ENCODE measurements at places on chromosomes 2 and 18.

- no peak for DNase-seq
Observed at GRCh38 chr2:132811148-132811915, 141.3 kb upstream of the LYPD1 start.

DNA sequence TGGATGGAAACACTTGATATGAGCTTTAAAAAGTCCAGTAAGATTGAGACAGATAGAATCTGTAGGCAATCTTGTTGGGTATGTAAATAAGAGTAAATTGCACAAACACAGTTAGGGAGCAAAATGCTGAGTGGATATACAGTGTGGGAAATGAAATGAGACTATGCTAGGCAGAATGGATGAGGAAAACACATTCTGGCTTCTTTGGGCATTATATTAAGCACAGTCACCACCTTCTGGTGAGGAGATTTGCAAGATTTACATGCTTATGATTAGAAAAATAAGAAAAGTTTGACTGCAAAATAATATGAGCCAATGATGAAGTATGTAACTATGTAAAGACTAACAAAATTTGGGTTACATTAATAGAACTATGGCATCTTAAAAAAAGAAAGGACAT lies 2165.0 kb upstream of the CELF4 start:
- no peak for DNase-seq

DNA sequence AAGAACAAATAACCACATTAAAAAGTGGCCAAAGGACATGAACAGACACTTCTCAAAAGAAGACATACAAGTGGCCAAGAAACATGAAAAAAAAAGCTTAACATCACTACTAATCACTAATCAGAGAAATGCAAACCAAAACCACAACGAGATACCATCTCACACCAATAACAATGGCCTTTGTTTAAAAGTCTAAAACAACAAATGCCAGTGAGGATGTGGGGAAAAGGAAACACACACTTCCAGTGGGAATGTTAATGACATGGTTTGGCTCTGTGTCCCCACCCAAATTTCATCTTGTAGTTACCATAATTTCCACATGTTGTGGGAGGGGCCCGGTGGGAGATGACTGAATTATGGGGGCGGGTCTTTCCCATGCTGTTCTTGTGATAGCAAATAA lies 147.1 kb downstream of the GALNT1 start:
- no peak for DNase-seq

DNA sequence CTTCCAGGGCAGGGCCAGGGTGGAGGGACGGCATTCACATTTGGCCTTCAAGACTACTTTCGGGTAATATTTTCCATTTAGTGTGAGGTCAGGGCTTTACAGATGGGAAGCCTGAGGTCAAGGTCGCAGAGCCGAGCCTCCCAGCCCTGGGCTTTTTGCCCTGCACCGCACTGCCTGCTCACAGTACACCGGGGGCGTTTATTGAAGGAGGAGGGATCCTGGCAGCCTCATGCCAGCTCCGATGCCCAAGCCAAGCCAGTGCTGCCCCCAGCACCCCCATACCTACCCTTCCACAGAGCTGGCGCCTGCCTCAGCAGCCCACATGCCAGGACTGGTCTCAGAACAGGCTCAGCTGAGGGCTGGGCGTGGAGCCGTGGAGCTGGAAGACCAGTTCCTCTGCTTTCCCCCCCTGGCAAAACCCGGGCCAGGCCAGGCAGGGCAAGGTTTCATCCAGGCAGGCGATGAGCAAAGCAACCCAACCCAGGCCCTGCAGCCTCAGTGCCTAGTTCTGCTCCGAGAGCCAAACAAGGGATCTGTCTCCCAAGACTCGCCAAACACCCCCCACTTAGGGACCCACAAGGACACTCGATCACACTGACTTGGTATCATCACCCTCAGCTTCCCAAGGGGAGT lies 11.9 kb downstream of the SDC1 start:
- no peak for DNase-seq

DNA sequence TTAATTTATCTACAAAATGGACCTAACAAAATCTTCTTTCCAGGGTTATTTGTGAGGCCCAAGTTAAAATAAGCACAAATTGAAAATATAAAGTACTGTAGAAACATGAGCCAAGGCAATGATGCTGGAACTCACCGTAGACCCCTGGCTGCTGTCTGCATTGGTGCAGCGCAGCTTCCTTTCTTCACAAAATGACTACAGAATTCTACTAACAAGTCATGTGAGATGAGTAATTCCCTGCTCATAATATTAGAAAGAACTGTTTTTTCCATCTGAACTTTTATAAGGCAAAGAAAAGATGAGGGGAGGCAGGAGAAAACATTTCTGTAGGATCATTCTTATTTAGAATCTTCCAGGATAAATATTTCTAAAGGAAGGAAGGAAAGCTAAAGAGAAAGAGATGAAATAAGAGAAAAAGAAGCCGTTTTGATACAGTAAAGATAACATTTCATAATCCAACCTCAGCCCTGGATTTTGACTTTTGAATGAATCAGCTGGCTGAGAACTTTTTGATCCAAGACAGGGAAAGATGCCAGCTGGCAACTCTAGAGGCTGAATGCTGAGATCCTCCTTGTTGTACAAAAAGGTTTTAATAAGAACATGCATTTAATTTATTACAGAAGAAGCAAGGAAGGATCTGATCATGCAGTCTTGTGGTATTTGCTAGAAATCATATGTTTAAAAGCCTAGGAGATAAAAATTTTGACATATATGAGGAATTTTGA lies 183.9 kb upstream of the KLHL14 start:
- DNase-seq: no peak

- no peak for DNase-seq
Observed at GRCh38 chr2:216492597-216493333, 5.9 kb upstream of the RPL37A start.

DNA sequence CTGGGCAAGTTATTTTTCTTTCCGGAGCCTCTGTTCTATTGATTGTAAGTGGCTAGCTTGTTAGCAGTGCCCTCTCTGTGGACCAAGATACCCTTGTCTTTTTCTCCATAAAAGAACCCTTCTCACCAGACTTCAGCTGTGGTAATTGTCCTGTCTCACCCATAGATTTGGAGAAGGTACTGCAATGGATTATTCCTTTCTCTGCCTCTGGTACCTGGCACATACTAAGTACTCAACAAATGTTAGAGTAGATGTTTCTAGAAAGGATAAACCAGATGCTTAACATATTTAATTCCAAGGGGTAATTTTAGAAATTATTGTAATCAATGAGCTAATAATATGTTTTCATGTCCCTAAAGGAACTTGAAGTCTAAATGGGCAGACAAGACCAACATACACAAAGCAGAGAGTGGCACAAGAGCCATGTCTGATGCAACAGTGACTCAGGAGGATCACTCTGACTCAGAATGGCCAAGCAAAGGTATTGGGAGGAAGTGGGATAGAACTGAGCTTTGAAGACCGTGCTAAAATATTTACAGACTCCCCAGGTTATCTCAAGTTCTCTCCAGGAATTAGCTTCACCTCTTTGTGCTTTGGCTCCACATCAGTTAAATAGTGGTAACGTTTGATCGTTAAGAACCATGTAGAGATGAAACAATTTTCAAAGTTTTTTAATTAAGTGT lies 129.7 kb upstream of the OSR1 start:
- no peak for DNase-seq

- DNase-seq: no peak
Observed at GRCh38 chr18:45725336-45725735, 1.4 kb downstream of the SLC14A1 start.

- no peak for DNase-seq
Observed at GRCh38 chr2:158795195-158795924, at the start of gene DAPL1. Gene DAPL1, plus strand, starts transcription at chr2:158795317. Its CDS starts 56 bp downstream, at chr2:158795373.

DNA sequence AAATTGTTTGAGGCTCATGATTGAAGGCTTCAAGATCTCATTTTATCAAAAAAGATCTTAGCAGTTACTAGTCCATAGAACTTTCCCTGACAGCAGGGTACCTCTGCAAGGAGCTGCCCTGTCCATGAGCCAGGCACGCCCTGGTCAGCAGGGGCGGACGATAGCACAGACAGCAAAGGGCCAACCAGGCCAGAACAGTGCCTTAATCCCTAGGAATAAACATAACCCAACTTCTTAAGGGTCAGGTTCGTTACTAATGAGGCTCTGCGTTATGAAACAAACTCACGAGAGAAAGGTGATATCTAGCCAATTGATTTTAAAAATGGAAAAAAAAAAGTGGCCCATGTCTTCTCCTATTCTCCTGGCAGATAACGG lies 59.2 kb downstream of the BCL2 start:
- DNase-seq: no peak

DNA sequence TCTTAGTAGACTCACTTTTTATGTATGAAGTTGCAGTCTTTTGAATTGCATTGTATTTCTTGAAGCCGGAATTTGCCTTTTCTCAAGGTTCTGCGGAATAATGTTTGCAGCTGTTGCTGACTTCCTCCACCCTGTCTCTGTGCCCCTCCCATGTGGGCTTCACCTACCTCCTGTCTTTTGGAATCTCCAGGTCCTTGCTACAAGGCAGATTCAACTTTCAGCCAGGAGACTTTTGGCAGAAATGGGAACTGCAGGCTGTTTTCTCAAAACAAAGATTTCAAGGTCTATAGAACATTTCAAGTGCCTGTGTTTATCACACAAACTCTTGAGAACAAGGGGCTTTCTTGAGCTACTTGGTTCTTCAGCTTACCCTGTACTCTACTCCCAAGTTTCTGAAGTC lies 25.6 kb downstream of the ZNF236 start:
- DNase-seq: no peak

DNA sequence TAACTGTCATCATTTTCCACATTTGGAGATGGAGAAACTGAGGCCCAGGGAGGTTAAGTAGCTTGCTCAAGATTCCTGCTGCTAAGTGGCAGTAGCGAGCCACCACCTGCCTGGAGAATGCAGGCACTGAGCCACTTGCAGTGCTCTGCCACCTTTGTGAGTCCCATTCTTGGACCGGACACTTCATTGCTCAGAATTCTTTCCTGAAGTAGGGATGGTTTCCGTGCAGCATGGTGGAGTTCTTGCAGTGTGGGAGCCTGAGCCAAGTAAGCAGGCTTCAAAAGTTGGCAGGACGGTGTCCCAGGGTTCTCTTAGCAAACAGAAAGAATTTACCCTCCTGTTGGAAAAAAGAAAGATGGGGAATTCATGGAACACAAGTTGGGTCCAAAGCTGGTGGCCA lies 115.0 kb upstream of the MMADHC start:
- DNase-seq: no peak

DNA sequence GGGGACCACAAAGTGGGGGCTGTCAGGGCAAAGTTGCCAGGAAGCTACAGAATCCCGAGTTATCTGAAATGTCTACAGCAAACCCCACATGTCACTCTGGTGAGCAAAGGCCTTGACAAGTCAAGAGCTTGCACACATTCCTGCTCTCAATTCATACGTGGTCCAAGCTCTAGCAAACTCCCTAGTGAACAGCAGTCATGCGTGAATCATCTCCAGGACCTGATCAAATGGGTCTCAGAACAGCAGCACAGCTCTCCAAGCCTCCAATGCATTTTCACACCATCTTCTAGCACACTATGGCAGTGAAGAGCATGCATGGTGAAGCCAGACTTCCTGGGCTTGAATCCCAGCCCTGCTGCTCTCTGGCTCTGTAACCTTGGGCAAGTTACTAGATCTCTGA lies 68.5 kb downstream of the MYO5B start:
- no peak for DNase-seq

DNA sequence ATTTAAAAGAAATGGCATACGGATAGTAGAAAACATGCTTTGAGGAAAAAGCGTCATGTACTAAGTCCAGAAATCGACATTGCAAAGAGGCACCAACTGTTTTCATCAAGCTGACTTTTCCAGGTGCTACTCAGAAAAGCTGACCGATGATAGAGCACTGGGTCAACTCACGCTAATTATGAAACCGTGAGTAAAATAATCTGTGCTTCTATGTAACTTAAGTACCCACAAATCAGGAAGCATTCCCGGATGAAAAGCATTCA lies 353 bp upstream of the NUP35 start:
- no peak for DNase-seq

DNA sequence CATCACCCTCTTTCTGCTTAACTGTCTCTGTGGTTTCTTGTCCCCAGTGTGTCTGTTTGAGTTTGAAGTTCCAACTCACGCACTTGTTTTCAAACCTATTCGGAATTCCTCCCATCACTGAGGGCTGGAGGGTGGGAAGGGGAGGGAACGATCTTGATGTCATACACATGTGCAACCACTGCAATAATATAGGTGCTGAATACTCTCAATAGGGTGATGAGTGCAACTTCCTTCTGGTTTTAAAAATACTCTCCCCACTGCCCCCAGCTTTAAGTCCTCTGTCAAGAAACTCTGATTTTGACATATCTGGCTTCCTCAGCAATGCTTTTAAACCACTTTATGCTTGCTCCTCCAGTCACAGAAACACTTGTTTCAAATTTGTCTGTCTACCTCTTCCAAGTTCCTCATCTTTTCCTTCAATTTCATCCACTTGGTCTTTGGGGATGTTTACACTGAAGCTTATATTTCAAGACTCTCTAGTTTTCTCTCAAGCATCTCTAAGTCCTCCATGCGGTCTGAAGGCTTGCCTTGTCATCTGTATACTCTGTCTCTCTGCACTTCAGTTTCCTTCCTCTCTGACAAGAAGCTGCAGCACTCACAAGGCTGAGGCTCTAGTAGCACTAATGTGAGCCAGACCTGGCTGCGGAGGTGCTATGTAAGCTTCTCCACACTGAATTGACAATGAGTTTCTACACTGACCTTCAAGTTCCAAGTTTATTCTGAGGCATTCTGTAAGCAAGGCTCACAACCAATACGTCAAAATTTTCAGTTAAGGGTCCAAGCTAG lies 422.3 kb downstream of the ZEB2 start:
- no peak for DNase-seq

GRCh38 chr2:147030966-147031720 lies 813.7 kb upstream of the ACVR2A start:
- DNase-seq: no peak

DNA sequence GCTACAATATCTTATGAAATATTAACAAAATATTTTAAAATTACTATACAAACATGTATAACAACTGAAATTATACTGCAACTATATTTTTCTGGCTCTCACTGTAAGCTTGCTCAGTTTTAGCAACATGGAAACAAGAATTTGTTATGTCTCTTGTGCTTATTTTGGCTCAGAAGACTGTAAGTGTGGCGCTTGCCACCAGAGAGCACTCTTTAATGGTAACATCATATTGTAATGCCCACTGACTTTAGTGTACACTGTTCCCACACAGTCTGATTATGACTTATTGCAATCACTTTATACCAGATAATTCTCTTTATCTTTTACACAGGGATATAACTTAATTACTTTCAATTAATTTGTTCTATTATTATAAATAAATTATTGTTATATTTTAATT lies 1500.6 kb upstream of the TMEFF2 start:
- DNase-seq: no peak

GRCh38 chr2:117481608-117482007 lies 332.9 kb upstream of the DDX18 start:
- DNase-seq: no peak

GRCh38 chr2:207308519-207309224 lies 142.9 kb upstream of the KLF7 start:
- no peak for DNase-seq

GRCh38 chr2:46256563-46257142 lies 40.6 kb upstream of the EPAS1 start:
- no peak for DNase-seq

- no peak for DNase-seq
Observed at GRCh38 chr2:106117882-106118684, 76.0 kb downstream of the UXS1 start.
